ENCODE measurements at places on chromosomes 4 and X. TPM values are rescaled to one million over a fixed set of nuclear protein-coding genes. Genes with fewer than 3 reads are reported as not detected.

DNA sequence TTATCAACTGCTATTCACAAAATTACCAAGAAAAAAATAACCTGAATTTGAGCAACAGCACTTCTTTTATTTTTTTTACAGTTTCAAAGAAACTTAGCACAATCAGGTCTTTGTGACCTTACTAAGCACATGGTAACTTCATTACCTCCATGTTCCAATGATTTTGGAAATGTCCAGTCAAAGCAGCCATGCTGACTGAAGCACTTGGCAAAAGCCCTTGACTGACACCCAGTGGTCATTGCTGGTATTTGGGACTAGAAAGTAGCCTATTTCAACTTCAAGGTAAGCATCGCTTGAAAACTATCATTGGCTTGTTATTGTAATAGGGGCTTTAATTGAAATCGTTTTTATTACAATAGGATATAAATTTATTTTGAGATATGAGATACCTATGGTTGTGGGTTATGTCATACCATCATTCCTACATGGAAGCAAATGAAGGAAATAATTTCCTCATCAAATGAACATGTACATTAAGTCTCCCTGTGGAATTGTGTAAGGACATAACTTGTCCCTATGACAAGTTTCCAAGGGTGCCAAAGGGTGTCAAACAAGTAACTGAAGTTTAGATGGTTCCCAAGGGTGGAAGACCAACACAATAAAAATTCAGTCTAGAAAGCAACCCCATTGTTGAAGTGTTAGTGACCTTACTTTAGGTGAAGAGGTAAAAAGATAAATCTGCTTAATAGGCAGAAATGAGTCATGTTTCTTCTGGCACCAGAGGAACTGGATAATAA lies 15.2 kb upstream of the ANXA10 start:
- DNase-seq: peak; percentile 68

DNA sequence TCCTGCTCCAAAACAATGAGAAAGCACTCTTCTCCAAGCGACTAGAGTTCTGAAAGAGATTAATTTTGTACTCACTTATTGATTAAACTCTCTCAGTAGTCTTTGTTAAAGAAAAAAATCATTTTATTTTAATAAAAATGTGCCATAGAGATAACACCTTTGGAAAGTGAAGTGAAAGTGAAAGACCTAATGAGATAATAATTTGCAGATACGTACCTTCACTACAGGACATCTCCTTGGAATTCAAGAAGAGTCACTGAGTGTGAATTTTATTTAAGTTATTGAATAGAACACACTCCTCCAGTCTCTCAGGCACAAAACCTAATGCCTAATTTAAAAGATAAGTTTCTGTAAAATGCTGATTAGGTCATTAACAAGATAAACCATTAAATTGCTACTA lies 1070.6 kb upstream of the GRID2 start:
- DNase-seq: no peak

ANTXR2 gene
- total RNA-seq: 15.1 TPM

- no peak for DNase-seq
Measured at GRCh38 chr4:22427675-22428074, 88.2 kb downstream of the ADGRA3 start.

DNA sequence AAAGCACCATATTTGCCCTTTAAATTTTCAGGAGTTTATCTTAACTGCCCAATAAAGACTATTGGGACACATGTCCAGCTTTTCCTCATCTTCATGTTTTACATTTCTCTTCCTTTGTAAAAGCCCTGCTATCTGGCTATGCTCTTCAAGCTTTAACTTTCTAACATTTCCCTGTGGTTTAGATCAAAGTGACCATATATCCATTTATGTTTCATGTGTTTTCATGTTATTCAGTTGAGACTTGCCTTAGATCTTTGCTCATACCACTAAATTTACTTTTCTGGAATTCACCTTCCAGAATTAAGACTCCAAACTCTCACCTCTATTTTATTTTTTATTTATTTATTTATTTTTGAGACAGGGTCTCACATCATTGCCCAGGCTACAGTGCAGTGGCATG lies 78.5 kb downstream of the EFHC2 start:
- DNase-seq: no peak

DNA sequence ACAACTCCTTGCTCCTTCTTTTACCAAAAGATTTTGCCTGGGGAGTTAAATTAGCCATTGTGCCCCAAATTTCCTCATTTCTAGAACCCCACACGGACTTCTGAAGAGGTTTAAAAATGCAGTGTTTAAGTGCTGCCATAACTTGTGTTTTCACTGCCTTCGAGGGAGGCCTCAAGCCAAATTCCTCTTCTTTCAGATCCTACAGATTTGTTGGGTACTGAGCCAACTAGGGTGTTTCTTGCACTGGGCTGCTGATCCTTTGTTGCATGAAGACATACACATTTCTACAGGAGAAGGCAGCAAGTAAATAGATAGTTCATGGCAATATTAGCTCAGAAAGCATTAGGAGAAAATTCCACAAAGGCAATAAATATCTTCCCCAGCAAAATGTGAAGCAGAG lies 43.8 kb downstream of the GLRA2 start:
- DNase-seq: no peak

FOXO4 gene
- total RNA-seq: 6.5 TPM

- no peak for DNase-seq
Measured at GRCh38 chr4:12116009-12116552, 687.4 kb upstream of the HS3ST1 start.

MAP7D2 gene
- total RNA-seq: 32.8 TPM

PDE6B gene
- total RNA-seq: 21.7 TPM

DNA sequence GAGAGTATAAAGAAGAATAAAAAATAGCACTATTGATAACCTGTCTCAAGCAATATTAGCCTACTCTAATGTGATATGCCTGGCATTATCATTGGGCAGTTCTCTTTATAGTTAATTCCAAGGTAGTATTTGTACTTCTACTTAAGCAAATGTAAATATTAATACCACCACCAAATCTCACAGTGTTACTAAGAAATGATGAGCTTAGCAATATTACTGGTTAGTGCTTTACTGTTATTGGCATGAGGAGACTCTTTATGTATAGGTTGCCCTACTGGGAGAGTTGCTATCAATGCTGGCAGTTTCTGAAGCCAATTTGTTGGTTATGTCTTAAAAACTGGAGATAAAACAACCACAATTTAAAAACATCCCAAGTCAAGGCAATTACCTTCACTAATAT lies 155.7 kb downstream of the CDS1 start:
- no peak for DNase-seq

GRCh38 chr4:109433205-109434006 lies at the start of gene SEC24B:
SEC24B (plus strand) TSS chr4:109433815; CDS start chr4:109433870, 55 bp downstream.
- peak; percentile 43 for DNase-seq

- DNase-seq: no peak
Measured at GRCh38 chr4:11271263-11271662, 157.4 kb downstream of the HS3ST1 start.

GRCh38 chr4:113012786-113013185 lies 36.7 kb upstream of the ANK2 start:
- peak; percentile 11 for DNase-seq

DNA sequence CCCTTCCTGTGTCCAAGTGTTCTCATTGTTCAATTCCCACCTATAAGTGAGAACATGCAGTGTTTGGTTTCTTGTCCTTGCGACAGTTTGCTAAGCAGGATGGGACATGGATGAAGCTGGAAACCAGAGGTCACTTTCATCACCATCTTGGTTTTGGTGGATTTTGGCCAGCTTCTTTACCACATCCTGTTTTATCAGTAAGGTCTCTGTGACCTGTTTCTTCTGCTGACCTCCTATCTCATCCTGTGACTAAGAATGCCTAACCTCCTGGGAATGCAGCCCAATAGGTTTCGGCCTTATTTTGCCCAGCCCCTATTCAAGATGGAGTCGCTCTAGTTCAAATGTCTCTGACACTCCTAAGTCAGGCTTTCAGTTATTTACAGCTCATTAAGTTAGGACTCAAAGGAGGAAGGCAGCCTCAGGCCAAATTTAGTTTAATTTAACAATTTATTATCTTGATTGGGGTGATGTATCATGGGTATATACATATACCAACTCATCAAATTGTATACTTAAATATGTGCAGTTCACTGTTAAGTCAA lies 169.9 kb upstream of the NDP start:
- no peak for DNase-seq

TMEM35A gene
- total RNA-seq: 0.30 TPM

GRCh38 chr4:140662082-140662869 lies 93.5 kb upstream of the UCP1 start:
- DNase-seq: peak; percentile 82

- no peak for DNase-seq
Measured at GRCh38 chr4:101989551-101989950, 199.0 kb downstream of the BANK1 start.

- no peak for DNase-seq
Measured at GRCh38 chr4:158543191-158543590, 21.5 kb downstream of the RXFP1 start.

TRIM61 gene
- 0.52 TPM for total RNA-seq

GRCh38 chr4:145912376-145912775 lies 26.2 kb downstream of the ZNF827 start:
- peak; percentile 15 for DNase-seq

- DNase-seq: no peak
Measured at GRCh38 chr4:163598489-163598888, 104.0 kb downstream of the TMA16 start.

DNA sequence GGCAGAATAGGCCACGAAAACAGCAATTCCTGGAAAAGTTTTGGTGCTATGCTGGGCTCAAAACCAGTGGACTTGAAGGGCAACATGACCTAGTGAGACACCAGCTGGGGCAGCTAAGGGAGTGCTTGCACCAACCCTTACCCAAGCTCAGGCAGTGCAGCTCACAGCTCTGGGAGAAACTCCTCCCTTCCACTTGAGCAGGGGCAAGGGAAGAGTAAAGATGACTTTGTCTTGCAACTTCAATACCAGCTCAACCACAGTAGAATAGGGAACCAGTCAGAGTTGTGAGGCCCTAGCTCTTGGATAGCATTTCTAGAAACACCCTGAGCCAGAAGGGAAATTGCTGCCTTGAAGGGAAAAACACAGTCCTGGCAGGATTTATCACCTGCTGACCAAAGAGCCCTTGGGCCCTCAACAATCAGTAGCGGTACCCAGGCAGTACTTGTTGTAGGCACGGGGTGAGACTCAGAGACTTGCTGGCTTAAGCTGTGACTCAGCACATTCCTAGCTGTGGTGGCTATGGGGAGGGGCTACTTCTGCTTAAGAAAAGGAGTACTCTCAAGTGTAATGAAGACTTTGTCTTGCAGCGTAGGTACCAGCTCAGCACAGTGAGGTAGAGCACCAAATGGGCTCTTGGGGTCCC lies 19.7 kb upstream of the ABCG2 start:
- DNase-seq: peak; percentile 99

HDX gene
- total RNA-seq: 9.9 TPM

DNA sequence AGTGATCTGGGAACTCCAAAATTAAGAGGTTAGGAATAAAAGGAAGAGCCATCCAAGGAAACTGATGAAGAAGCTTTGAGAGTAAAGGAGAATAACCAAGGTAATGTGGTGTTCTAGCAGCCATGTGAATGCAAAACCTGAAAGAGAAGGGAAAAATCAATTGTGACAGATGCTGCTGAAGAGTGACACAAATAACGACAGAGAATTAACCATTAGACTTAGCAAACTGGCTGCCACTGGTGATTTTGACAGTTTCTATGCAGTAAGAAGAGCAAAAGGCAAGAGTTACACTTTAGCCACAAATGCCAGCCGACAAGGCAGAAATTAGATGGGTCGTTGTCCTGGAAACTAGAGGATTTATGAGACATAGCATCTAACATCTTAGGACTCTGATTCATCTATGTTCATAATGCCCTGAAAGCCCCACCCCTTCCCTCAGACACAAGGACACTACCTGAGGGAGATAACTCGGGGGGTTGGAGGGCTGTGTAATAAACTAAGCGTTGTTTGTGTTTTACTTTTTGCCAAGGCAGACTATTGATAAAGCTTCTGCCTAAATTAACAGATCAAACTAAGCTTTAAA lies 13.0 kb upstream of the TMEM144 start:
- DNase-seq: no peak

RHOXF2B gene
- not detected for total RNA-seq

ODAM gene
- not detected for total RNA-seq

SCML2 gene
- total RNA-seq: 0.52 TPM

DNA sequence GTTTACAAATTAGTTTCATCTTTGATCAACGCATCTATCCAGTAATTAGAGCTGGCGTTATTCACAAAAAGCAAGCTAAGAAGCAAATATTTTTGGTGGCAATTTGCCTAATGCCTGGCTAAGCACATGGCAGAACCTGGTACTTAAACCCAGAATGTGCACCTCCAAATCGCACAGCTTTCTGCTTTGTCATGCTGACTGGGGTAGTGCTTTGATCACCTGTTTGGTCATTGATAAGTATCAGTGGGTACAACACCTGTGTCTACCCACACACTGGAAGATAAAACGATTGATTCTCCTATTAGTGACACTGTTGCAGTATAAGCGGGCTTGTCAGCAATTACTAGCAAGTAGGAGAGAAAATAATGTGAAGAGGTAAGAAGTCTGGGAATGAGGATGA lies 1.9 kb downstream of the NUDT6 start:
- no peak for DNase-seq

DNA sequence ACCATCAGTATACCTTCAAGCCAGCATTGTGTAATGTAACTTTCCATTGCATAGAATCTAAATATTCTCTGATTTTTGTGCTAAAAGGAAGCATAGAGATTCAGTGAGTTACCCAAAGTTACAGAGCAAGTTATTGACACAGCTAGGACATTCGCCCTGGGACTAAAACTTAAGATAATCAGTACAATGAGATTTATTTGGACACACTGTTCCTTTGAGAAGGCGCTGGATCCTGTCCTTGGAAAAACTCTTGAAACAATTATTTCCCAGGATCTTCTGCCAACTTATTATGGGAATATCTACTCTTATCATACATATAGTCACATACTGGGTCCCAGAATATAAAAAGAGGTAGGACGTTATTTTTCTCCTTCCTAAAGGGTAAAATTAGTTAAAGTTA lies 392.0 kb downstream of the UBE2NL start:
- DNase-seq: no peak

- DNase-seq: no peak
Measured at GRCh38 chr4:54553001-54553400, 104.8 kb upstream of the KIT start.

GRCh38 chrX:53071604-53072417 lies 10.4 kb upstream of the TSPYL2 start:
- peak; percentile 48 for DNase-seq
